ENCODE measurements at places on chromosomes 1 and 21.
A peak's percentile ranks its signal among the peaks of the same experiment; 100 is the strongest.

DNA sequence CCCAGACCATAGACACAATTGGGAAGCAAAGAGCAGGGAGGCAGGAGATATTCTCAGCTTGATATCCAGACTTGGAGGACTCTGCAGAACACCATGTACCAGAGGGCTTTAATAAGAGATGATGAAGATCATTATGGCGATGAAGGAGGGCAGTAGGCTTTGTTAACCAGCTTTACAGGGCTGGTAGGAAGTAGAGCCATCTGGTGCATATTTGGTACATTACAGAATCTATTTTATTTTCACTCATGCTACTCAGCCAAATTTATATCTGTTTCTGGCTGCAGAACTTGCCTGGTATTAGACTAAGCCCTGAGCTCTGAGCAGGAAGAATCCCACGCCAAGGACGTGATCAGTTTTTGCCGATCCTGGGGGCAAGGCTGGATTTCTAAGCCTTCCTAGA, 61.8 kb upstream of the SYT6 start:
- no peak for DNase-seq

DNA sequence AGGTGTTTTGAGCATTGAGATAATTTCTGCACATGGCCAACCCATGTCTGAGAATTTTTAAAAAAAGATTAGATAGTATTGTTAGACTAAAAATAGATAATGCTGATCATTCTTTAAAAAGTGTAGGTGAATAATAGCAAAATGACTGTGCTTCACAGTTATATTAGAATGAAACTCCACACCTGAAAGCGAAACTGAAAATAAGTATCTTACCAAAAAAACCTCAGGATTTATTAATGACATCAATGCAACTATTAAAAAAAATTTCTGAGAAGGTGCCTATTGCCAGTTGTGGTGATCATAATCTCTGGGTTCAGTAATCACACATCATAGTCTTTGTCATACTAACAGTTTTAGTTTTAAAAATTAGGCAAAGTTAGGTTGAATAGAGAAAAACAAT, 36.5 kb downstream of the PLA2G4A start:
- DNase-seq, result peak; percentile 97

DNA sequence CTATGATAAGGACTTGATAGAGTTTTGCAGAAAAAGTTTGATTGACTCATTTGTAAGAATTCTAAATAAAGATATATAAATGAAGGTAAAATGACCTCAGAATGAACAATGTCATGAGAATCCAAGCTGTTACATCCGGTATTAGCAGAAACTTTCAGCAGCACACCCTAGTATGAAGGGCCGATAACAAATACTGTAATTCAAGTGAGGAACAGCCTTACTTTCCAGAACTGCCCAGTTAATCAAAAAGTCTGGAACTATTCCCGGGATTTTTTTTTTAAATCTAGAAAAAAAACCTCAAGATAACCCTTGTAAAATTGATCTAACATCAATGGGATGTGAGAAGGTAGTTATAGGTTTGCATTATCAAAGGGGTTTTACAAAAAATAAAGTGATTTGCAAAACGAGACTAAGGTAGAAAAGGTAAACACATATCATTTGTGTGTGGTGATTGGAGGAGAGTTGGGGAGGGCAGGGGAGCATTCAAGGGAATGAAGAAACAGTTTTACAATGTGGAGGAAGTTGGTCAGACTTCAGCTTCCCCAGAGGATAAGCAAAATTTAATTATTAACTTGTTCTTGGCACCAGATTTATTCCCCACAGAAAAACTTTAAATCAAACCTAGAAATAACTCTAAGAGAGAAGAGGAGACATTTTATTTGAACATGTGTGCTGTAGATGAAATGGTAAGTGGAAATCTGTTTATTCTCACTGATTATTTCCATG, 75.9 kb upstream of the VCAM1 start:
- no peak for DNase-seq

DNA sequence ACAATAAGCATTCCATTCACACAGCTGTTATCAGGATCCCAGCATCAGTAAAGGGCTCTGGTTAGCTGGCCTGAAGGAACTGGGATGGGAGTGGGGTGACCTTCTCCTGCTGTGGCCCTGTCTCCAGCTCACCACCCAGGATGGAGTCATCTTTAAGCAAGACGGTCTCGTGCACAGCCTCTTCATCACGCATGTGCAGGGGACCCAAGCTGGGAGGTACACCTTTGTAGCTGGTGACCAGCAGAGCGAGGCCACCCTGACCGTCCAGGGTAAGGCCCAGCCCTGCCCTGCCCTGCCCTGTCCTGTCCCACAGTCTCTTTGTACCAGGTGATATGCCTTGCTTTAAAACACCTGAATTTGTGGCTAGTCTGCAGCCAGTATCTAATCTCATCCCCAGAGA, 24.3 kb downstream of the IGFN1 start:
- no peak for DNase-seq

DNA sequence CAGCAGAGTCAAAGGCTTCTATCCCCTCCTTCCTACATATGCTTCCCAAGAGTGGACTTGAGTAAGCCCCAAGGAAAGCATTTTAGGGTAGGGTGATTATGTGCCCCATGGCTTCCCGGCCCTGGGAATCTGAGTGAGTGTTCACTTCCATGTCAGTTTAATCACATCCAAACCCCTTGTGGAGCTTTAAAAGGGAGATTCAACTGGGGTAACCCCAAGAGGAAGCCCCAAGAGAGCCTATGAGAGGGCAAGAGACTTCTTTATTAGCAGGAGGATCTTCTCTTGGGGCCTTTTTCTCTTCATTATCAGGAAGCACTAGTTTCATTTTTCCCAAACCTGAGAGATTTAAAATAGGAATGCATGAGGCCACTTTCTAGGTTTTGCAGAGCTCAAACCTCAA, 97.0 kb upstream of the IRF2BP2 start:
- DNase-seq, result no peak

GRCh38 chr1:96962751-96963211, 241.2 kb downstream of the PTBP2 start:
- DNase-seq, result no peak

GRCh38 chr1:17735793-17736192, 19.3 kb upstream of the ACTL8 start:
- no peak for DNase-seq

DNA sequence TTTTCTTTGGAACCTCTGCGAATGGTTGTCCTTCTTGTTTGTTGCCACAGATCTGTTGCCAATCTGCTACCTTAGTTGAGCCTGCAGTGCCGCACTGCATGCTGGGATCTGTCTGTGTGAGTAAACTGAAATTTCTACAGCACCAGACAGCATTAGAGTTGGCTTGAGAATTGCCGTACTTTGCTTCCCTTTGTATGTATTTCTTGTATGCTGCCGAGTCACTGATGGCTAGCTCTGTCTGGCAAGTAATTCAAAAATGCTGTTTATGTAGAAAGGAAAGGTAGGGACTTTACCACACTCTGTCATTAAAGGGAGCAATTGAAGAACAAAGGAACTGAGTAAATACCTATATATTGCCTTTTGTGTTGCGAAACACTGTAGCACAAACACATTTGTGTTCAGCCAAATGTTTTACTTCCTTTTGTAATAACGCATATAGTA, 857.4 kb downstream of the USP25 start:
- DNase-seq, result peak; percentile 80

- no peak for DNase-seq
These were observed 41.0 kb downstream of the VCAM1 start for GRCh38 chr1:100760511-100760910.

DNA sequence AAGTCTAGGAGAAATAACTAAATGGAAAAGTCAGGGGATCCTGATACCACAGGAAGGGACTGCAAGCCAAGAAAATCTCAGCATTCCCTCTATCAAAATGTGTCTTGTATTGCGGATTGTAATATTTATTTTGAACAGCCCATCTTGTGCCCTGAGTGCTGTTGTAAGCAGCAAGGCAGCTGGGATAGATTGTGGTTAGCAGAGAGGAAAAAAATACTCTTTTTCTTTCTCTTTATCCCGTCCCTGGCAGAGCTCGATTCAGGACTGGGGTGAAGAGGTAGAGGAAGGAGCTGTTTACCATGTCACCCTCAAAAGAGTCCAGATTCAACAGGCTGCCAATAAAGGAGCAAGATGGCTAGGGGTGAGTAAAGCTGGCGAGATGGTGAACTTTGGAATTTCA, 1.2 kb downstream of the RGL1 start:
- DNase-seq, result peak; percentile 30

DNA sequence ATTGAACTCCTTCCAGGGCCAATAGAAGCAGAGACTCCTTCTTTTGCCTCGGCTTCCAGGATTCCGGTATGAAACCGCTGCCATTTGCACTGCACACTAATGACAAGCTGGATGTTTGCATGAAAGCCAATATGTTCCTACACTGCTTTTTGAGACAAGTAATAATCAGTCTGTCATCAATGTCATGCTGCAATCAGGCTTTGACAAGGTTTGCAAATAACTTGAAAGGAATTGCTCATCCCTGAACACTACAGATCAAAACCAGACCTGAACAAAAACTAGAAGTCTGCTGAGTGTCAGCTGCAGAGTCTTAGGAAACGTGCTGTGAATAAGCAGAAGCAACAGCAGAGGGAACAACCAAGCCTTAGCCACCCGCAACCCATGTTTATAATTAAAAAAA, 720.7 kb upstream of the CXADR start:
- no peak for DNase-seq

DNA sequence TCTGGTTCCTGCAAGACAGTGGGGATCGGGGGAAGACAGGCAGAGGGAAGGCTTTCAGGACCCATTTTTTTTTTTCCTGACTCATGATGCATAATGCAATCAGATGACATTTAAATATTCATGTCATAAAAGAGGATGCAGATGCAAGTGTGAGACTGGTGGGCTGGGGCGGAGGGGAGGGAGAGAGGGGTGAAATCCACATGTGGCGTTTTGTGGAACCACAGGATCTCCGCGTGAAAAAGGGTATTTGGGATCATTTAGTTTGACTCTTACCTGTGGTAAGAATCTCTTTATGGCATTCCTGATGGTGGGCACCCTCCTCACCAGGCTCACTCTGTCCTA, 249.3 kb upstream of the CSF3R start:
- DNase-seq, result no peak

- DNase-seq, result no peak
These were observed 22.1 kb downstream of the NME7 start for GRCh38 chr1:169345511-169345910.

- DNase-seq, result no peak
These were observed 588.3 kb upstream of the PBX1 start for GRCh38 chr1:163970699-163971098.
